Activated T-helper 1 cell treated with Interleukin-2 at 50 U/mL for 16 hours (primary cell): ENCODE measurements at places on chromosomes 2 and 18.

DNA sequence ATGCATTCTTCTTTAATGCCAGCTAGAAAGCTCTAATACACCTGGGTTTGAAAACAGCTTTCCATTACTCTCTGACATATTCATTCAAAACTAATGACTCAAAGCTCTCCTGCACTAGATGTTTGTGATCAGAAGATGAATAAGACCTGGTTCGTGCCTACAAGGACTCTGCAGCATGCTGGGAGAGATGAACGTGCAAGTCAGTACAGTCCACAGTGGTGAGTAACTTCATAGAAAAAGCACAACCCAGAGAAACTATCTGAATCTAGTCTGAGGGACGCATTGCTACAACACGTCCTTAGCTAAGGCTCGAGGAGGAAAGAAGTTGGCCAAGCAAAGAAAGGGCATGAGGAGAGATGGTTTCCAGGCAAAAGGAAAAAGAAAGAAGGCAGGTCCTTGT, 234.3 kb downstream of the OSR1 start:
- DNase-seq = no peak

- DNase-seq = no peak
Measured at GRCh38 chr2:135913727-135914365, 37.6 kb upstream of the MCM6 start.

- DNase-seq = no peak
Measured at GRCh38 chr2:11866358-11867335, 120.2 kb downstream of the LPIN1 start.

GRCh38 chr2:208491641-208492040, 85.0 kb downstream of the PTH2R start:
- DNase-seq = no peak

DNA sequence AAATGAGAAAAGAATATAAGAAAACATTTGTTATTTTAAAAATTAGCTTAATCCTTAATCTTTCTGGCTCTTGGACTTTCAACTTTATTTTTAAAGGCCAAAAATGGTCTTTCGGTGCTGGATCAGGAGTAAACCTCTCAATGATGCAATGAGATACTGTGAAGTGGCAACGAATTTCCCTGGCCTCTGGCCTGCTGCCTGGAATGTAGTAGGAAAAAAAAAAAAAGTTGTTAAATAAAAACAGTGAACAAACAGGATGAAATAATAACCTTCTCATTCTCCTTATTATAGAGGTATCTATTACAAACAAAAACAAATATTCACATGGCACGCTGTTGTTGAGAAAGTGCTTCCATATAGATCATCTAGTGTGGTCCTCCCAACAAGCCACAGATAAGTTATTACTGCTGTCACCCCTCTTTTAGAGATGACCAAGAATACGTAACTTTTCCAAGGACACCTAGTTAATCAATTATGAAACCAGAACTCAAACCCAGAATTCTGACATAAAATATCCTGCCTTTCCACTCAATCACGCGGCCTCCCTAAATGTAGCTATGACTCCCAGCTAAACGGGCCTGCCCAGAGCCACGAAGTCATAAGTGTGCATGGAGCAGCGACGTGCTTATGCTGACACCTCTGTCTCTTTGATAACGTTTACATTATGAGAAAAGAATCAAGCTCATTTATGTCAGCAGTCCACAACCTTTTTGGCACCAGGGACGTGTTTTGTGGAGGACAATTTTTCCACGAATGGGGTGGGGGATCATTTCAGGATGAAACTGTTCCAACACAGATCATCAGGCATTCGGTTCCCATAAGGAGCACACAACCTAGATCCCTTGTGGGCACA, 170.9 kb downstream of the BCL2 start:
- no peak for DNase-seq

- no peak for DNase-seq
Measured at GRCh38 chr2:46368401-46368800, 71.2 kb downstream of the EPAS1 start.

DNA sequence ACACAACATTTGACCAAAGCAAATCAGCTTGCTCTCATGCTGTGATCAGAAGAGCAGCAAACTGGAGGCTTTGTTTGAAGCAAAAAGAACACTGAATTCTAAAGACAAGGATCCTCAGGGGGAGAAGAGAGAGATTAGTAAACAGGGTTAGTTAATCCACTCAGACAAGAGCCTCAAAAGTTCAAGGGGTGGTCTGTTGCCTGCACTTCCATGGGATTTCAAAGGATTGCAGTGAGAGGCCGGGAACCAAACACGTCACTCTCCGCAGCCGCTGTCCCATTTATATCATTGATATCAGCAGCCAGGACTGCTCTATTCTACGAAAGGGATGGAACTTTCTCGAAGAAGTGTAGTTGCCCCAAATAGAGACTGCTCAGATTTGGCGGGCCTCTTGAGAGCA, 97.8 kb upstream of the SP3 start:
- no peak for DNase-seq

DNA sequence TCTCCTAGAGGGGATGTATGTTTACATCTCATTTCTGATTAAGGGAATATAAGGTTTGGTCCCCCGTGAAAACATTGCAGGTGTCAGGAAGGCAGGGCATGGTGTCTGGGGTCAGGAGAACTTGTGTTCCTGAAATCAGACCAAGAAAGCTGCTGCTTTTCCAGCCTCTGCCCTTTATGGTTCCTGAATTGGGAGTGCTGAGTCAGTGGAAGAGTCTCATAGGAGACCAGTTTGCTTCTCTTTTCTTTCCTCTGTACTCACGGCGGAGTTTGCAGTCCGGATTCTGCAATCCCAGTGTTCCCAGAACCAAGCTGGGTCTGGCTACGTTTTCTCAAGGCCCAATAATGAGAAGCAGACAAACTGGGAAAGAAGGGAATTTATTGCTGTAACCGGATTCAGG, 5.1 kb upstream of the MARCO start:
- no peak for DNase-seq

DNA sequence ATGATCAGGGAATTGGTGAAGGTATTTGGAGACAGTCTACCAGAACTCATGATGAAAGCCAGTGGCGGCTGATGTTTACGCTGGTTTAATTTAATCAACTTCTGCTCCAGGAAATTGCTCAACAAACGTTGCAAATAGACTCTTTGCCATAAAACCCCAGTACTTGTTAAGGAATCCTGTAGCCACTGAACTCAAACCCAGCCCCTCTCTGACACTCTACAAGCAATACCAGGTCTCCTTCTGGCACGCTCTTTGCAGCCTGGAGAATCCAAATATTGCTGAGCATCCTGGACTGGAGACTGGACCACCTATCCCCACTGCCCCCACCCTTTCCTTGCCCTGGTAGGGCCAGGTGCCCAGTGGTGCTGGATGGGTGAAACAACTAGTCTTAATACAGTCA, 308.2 kb downstream of the FBXO15 start:
- no peak for DNase-seq

GRCh38 chr18:72846736-72847533, 20.9 kb downstream of the NETO1 start:
- DNase-seq = no peak

DNA sequence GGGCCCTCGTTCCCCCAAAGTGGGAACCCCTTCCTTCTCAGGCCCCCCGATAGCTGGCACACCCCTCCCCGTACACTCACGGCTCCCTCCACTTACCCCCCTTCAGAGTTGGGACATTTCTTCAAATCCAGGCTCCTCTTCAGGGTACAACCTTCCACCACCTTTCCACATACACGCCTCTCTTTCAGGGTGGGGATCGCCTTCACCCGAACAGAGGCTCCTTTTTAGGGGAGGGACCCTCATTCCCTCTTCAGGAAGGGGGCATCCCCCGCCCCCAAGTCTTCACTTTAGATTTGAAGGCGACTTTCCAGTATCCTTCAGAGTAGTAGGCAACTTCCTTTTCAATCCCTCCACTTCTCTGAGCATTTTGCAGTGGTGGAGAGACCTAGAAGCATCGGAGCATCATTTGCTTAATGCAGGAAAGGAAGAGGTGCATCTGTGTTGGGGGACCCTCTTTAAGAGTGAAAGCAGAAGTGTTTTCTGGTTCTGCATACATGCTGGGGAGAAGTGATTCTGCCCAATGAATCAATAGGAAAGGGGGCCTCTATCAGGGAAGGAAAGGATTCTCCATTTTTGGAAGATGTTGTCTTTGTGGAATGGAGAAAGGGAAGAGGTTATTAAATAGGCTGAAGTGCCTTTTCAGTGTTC, 845 bp downstream of the EML4 start:
- no peak for DNase-seq

DNA sequence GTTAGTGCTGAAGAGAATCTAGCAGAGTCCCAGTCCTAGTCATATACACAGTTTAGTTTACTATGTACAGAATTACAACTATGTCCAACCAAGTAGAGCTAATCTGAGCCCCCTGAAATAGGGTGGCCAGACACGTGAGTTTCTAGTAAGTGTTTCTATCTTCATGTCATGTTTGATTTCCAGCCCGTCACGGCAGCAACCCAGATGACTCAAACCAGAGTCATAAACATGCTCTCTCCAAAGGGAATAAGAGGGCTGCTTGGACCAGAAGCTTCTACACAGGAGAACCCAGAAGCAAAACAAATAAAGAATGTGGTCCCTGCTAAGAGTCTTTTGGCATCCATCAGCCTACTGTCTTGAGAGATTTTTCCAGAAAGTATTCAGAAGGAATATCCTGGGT, 64.9 kb upstream of the WIPF1 start:
- DNase-seq = no peak

DNA sequence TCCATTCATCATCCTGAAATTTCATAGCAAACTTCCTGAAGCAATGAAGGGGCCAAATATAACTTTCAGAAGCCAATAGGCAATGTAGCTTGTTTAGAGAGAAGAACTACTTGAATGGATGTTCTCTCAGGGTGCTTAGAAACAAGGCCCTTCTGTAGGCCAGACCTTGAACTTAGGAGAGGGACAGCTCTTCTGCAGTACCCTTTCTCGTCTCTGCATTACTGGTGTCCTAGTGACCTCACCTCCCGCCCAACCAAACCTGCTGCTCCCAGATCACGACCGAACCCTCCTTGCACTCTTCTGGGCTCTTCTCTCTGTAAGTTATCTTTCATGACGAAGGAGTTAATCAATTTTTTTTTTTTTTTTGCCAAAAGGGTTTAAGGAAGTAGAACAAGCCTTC, 543.9 kb downstream of the TDRD15 start:
- DNase-seq = no peak

GRCh38 chr2:80545420-80546210, 241.1 kb upstream of the LRRTM1 start:
- no peak for DNase-seq

GRCh38 chr18:8841781-8842485, 136.6 kb downstream of the MTCL1 start:
- DNase-seq = no peak

DNA sequence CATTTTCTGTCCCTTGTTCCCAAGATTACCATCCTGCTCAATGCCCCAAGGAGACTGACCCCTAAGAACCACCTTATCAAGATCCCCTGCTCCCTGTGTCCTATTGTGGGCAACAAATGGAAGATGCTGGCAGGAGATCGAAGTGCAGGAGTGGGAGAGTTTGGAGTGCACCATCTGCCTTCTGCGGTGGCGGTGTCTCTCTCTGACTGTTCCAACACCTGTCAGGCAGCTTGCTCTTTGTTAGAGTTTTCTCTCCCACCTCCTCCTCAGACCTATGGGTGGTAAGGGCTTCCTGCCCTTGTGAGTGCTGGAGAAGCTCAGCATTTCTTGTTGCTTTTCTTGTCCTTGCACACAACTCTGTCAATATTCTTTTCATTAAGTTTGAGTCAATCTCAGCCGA, 64.1 kb upstream of the SPHKAP start:
- no peak for DNase-seq
